Hematopoietic multipotent progenitor cell treated with erythropoietin and hydrocortisone succinate and interleukin-3 and kit ligand, for 15 days (in vitro differentiated cells): ENCODE measurements at places on chromosomes 6 and 20.

DNA sequence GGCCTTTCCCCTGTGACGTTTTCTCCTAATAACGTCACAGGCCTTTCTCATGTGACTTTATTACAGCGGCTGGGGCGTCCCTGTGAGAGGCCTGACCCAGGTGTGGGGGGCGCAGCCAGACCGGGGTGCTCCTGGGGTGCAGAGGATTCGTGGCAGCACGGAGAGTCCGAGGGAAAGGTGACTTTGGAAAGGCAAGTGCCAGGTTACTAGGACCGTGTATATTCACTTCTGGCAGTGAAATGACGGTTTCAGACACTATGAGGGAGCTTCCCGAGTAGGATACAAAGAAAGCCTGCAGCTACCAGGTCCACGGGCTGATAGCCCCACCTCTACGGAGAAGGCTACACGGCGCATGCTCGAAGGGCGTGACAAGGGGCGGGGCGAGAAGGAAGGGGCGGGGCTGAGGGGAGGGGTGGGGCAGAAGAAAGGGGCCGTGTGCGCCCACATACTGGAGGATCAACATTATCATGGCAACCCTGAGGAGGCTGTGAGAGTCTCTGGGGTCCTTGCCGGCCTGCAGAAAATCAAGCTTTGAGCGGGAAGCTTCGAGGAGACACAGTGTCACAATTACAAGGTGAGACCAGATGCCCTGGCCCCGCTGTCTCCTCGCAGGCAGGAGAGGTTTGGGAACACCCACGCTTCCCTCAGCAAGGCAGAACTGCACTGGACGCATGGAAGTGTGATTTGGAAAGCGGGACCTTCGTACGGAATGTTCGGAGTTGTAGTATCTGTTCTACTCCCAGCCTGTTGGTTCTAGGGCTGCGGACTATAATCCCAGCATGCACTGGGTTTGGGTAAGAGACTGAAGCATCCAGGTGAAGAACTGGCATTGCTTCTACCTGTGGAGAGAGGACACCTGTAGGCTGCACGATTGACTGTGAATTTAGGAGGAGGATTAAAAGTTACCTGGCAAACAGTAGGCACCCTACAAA lies 54.4 kb upstream of the ZNF337 start:
- peak; percentile 47 for DNase-seq

DNA sequence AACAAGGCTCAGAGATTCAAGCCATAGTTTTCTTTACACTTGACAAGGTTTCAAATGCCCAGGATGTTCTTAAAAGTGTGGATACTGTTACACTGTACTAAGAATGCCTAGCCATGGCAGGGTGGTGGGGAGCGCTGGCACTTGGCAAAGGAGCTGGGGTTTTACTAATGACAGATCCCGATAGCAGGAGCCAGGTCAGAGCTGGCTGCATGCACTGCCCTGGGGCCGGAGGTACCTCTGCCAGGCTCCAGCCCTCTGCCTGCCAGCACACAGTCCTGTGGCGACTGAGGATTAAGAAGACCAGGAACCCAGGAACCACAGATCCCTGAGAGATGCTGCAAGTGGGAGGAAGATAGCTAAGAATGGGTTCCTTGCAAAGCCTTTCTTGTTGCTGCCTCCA lies 260.3 kb downstream of the ALDH8A1 start:
- DNase-seq: no peak

DNA sequence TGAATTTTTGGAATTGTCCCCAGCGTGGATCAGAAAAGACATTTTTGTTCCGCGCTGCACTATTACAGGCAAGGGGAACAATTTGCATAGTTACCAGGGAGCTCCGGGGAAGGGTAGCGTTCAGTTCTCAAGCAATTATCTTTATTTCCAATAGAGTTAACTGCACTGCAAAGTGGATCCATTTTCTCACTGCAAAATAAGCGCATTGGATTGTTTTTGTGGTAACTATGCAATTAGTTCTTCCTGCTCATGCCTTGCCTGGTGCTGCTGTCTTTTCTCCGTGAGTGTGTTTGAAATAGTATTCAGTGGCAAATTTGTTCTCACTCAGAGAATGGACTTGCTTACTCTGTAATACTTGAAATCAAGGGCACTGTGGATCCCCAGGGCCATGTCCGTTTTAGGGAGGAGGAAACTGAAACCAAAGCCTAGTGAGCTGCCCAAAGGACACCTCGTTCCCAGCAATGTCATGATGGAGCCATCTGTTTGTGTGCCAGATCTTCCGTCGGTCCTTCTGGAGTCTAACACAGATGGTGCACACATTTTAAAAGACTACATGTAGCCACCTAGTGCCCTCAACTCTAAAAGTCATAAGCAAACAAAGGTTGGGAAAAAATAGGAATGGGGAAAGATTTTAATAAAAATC lies 7.4 kb upstream of the PCK1 start:
- DNase-seq: no peak

DNA sequence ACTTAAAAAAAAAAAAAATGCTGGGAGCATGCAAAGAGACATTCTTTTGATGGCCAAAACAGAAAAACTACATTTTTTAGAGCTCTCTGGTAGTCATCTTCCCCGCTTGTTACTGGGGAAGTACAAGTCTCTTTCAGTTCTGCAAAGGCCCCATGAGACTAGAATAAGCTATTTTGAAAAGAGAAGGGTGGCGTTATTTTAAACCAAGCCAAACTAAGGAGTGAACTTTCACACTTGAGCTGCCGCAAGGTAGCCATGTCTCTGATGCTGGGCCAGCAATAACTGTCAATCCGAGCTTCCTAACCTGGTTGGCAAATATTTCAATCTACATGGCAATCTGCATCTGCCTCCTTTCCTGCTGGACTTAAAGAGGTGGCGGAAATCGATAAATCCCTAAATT lies 96.7 kb downstream of the L3MBTL3 start:
- no peak for DNase-seq

- DNase-seq: no peak
Measured at GRCh38 chr6:45872827-45873365, 142.8 kb downstream of the CLIC5 start.

DNA sequence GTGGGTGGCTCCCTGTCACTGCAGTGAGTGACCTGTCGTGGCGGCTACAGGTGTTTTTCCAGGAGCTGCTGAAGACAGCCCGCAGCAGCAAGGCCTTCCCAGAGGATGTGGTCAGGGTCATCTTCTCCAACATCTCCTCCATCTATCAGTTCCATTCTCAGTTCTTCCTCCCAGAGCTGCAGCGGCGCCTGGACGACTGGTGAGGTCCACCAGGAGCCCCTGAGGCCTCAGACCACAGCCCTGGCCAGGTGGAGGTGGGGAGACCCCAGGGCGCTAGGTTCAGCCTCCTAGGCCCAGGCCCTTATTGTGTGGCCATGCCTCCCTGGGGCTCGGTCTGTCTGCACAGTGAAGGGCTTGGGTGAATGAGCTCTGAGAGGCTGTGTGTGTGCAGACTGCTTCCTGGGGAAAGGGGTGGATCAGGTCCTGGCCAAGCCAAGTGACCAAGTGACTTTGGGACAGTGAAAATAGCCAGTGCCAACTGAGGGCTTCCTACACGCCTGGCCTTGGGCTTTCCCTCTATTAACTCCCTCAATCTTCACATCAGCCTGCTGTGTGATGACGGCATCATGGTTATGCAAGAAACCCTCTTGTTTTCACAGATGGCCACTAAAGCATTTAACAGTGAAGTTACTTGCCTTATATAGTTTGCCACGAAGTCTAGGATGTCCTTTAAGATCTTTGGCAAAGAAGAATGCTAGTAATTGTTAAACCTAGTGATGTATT lies 6.4 kb downstream of the FGD2 start:
- no peak for DNase-seq

DNA sequence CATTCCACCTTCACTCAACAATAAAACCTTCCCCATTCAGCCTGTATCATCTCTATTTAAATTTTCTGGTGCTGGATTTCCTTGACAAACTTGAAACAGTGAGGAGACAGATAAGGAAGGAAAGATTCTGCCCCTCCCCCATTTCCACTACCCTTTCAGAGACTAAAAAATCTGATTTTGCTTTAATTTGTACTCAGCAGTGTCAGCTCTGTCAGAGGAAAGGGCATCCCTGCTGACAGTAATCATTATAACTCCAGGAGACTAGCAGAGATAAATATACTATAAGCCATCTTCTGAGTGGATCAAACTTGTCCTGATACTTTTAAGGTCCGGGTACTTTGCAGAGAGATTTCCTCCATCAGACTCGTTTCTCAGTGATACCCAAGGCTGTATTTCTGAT lies 155.6 kb downstream of the SAMD5 start:
- no peak for DNase-seq

DNA sequence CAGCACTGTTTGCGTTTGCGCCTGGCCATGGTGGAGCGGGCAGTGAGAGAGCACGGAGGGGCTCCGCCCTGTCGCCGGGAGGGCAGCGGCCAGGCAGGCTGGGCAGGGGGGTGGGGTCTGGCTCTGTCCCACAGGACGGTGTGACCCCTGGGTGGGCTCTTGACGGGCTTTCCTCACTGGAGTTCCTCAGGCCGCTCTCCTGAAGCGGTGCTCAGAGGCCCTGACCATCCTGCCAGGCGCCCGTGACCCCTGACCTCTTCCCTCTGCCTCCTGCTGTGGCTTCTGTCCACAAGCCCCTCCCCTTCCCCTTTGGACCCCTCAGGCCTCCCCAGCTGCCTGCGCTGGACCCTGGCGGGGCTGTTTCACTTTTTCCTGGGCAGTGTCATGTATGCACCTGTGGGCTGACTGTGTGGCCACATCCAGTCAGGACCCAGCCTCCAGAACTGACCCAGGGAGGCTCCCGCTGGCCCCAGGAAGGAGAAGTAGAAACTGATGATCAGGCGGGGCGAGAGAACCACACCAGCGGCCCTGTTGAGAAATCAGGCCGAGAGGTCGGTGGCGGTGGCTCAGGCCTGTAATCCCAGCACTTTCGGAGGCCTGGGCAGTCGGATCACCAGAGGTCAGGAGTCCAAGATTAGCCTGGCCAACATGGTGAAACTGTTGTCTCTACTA lies 1.2 kb downstream of the OGFR start:
- DNase-seq: no peak

GRCh38 chr6:2738373-2738979 lies 12.2 kb downstream of the MYLK4 start:
- DNase-seq: peak; percentile 55

DNA sequence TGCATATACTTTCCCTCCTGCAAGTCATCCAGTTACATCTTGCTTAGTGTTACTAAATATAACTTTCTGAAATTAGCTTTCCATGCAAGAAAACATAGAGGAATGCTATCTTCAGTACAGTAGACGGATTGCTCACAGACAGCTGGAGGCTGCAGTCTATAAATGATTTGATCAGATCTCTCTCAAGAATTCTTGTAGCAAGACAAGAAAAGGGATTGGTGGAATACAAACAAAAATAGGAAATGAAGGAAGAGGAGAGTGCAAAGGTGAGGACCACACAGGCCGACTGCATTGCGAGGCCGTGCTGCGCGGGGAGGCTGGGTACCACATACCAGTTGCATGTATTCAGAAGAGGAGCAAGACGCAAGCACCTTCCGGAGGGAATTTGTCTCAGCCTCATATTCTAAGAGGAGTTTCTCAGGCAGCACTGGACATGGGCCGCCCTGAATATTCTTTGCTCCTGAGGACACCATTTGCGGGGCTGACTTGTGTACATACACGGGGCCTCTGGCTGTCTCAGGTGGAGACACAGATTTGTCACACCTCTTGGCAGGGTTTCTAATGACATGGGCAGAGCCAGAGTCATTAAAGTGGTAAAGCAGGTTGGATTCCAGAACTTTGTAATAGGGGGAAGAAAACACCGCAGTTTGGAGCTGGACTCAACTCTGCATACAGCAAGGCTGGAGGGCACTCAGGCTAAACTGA lies 22.7 kb upstream of the KIF25 start:
- no peak for DNase-seq

GRCh38 chr6:86859513-86859912 lies 77.8 kb upstream of the HTR1E start:
- no peak for DNase-seq

DNA sequence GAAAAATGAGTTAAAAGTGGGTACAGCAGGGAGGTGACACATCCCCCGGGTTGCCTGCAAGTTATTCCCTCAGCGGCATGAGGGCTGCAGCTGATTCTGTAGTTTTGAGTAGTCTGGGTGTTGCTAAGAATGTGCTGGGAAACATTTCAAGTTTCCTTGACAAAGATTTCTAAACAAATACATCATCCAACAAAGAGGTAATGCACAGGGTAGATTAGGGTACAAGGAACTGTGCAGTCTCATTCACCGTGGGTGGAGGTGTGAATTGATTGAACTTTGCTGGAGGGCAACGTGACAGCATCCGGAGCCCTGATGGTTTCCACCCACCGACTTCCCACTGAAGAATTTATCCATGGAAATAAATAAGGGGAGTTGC lies 21.8 kb downstream of the CASS4 start:
- no peak for DNase-seq

- no peak for DNase-seq
Measured at GRCh38 chr6:104226790-104227446, 632.8 kb downstream of the HACE1 start.

DNA sequence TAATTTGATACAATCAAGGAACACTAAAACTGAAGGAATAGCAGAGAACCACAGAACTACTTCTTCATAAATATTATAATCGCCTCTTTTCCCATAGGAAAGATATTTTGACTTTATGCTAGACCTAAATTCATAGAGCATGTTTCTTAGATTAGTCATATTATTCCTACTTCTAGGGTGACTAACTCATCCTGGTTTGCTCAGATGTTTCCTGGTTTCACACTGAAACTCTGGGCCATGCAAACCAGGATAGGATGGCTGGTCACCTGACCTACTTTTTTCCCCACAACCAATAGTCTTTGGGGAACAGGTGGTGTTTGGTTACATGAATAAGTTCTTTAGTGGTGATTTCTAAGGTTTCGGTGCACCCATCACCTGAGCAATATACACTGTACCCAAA lies 42.8 kb downstream of the MMS22L start:
- no peak for DNase-seq

DNA sequence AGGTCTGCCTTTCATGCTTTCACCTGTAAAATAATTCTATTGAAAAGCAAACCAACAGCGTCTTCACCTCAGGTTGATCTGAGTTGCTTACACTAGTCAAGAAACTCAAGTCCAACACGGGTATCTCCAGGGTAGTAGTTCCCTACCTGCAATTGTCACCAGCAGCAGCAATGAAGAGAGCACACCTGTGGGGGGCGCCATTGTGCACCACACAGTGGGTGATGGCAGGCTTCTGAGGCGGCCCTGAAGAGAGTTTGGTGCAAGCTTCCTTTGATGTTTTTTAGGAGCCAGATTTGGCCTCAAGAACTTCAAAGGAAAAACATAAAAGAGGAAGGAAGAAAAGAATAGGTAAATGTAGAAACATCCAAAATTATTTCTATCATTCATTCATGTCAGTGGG lies 45.1 kb downstream of the KIAA0319 start:
- DNase-seq: peak; percentile 9

GRCh38 chr20:17343091-17343490 lies 116.3 kb downstream of the PCSK2 start:
- no peak for DNase-seq

DNA sequence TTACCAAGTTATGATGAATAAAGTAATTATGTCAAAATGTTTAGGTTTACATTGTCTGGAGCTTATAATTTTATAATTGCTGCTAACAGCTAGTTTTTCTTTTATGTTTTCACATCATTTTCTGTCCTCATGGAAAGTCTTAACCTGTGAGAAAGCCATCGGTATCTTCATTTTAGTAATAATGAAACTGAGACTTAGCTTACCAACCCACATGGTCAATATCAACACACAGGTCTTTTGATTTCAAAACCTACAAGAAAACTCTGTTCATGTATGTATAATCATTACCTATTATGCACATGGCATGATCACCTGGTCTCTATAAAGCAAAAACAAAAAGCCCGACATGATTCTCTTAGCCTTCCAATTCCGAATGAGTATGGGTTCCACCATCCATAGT lies 61.9 kb downstream of the KCNQ5 start:
- no peak for DNase-seq
